NCI-H69 (cell line): ENCODE measurements at places on chromosomes 7 and 10.

DNA sequence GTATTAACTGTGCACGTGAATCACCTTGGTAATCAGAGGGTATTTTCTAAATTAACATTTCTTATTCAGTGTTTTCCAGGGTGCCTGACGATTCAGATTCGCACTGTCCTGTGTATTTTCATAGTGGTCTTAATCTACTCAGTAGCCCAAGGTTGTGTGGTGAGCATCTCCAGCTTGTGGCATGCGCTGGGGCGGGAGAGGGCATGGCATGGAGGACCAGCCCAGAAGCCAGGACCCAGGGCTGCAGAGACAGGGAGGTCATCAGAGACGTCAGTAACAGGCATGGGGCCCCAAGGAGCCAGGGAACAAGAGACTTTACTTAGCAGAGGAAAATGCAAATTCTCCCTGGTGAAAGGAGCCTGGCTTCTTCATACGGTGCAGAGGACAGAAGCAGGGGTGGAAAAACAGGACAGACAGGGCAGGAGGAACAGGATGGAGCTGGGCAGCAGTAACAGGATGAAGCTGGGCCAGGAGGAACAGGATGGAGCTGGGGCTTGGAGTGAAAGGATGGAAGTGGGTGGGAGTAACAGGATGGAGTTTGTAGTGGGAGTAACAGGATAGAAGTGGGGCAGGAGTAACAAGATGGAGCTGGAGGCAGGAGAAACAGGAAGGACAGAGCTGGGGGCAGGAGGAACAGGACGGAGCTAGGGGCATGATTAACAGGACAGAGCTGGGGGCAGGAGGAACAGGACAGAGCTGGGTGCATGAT is 110.9 kb downstream of the ADCY1 start:
- DNase-seq: no peak

- no peak for DNase-seq
Observed at GRCh38 chr7:71824006-71824760, 588.0 kb downstream of the CALN1 start.

- DNase-seq: no peak
Observed at GRCh38 chr10:12408472-12408871, 59.1 kb downstream of the CAMK1D start.

- no peak for DNase-seq
Observed at GRCh38 chr7:157576415-157576814, 239.6 kb downstream of the DNAJB6 start.

DNA sequence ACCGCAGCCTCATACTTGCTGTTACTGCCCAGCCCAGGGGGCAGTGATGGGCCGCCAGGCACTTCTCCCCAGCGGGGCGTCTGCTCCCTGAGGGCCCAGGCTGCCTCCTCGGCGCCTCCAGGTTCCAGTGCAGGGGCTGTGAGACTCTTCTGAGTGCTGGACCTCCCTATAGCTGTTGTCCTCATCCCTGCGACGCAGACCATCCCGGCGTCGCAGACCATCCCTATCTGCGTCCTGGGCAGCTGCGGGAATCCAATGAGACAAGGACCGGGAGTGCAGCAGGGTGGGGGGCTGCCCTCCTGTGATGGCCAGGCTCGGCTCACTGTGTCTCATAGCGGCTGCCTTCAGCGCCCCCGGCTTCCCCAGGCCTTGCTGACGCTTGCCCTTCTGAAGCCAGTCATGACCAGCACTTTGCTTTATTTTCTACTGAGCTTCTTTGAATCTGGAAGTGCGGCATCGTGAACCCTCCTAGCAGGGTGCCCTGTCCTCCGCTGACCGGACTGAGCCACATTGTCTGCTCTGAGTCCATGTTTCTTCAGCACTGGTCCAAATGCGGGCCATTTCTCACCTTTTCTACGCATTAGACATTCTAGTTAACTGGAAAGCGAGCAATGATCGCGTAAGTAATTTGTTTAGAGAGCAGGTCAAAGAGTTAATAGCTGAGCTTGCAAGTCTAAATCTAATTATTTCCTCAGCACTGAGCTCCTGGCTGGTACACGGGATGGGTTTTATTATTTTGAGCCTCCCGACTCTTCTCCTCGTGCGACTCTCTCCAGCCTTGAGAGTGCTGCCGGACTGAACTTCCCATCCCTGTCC is 339.5 kb downstream of the WDR37 start:
- no peak for DNase-seq

- DNase-seq: no peak
Observed at GRCh38 chr10:131123496-131123895, 188.0 kb downstream of the TCERG1L start.

DNA sequence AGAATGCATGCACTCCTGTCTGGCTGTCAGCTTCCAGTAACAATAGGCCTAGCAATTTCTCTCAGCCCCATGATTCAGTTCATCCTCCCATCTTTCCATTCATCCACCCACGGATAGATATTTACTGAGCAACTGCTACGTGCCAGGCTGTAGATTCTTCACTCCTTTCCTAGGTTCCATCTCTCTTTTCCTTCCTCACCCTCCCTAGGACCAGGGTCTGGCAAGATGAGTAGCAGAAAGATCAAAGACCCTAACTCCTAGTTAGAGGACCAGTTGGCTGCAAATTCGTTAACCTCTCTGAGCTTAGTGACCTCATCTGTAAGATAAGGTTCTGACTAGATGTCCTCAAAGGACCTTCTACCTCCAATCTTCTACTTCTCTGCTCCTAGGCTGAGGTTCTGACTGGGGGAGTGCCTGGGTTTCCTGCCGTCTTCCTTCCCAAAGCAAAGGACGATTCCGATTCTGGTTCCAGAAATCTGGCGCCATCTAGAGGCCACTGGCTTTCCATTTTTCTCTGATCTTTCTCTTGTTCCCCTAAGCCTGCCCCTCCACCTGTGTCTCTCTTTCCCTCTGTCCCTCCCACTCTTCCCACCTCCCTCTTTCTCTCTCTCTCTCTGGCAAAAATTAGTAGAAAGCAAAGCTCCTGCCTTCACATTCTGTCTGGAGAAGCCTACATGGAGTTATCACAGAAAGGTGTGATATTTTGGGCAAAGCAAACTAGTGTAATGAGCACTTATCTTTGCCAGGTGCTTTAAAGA is 26.2 kb downstream of the TBATA start:
- DNase-seq: peak; percentile 76

DNA sequence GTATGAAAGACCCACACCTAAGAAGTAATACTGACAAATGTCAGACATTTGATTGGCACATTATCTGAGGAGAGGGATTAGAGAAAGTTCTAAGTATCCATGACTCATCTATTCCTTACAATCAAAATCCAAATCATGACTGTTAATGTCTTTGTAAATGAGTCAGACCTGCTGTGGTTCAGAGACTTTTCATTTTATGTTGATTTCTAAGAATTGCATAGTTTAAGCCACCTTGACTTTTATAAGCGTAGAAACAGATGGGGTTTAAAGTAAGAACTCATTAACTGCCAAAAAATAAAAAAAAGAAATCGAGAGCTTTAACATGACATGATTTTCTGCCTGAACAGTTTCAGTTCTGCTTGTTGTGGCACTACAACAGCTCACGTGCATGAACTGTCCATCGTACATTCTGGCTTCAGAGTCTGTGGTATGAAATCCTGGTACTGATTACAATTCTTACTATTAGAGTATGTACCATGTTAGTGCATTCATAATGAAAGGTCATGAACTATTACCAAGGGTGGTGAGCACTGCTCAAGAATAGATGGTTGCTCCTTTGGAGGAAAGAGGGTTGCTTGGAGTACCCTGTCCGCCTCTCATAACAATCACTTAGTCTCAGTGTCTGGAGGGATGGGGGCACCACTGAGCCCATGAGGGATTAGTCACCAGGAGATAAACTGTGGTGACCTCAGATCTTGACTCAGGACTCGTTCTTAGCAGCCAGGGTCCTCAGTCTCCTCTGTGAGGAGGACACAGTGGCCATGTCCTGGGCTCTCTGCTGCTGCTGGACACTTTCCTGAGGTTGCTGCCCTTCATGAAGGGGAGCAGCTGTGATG is 42.2 kb downstream of the ACSM6 start:
- DNase-seq: no peak

- no peak for DNase-seq
Observed at GRCh38 chr7:105805447-105806019, 70.9 kb downstream of the ATXN7L1 start.

GRCh38 chr10:43671659-43672531 is 23.2 kb upstream of the ZNF32 start:
- peak; percentile 41 for DNase-seq

GRCh38 chr7:10874666-10875065 is 99.0 kb upstream of the PHF14 start:
- no peak for DNase-seq

DNA sequence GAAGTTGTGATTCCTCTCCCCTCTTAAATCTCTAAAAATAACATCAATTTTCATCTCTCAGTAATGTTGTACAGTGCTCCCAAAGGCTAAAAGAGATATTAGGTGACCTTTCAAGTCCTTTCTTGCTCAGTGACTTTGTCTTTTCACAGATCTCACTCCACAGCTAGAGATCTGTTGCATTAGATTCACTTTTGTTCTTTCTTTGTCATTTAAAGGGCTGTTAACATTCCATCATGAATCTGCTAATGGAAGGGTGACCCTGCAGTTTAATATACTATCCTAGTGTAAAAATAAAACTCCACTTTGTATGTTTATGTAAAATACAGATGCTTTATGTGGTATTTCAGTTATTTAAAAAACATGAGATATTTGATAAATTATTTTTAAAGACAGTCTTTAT is 30.5 kb downstream of the GNAI1 start:
- no peak for DNase-seq

- peak; percentile 81 for DNase-seq
Observed at GRCh38 chr7:21029006-21029405, 242.3 kb upstream of the SP8 start.

GRCh38 chr10:35152992-35153391 is 26.3 kb downstream of the CREM start:
- no peak for DNase-seq

GRCh38 chr10:16732376-16732775 is 84.8 kb downstream of the RSU1 start:
- DNase-seq: no peak

DNA sequence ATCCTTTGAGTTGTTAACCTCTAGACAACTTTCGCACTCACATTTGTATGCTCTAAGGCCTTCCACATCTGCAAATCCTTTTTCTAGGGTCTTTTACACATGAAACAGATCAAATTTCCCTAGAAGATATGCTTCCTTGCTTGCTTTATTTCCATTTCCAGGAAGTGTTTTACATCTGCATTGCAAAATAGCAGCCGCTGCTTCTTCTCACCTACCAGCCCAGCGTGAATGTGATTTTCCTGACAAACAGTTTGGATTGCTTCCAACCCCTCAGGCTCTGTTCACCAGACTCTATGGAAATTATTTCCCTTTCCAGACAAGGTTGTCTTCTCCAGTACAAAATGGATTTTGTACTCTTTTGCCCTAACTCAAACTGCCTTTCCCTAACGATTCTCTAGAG is 50.9 kb upstream of the PAPSS2 start:
- peak; percentile 89 for DNase-seq

GRCh38 chr7:96330193-96330592 is 8.3 kb upstream of the SLC25A13 start:
- peak; percentile 89 for DNase-seq

- peak; percentile 65 for DNase-seq
Observed at GRCh38 chr10:77390481-77390891, 247.1 kb downstream of the KCNMA1 start.

GRCh38 chr10:93259126-93259525 is 185.4 kb downstream of the CYP26A1 start:
- DNase-seq: no peak

- no peak for DNase-seq
Observed at GRCh38 chr10:87578842-87579401, 74.2 kb downstream of the MINPP1 start.

GRCh38 chr10:34413214-34413613 is 401.9 kb downstream of the PARD3 start:
- DNase-seq: no peak

GRCh38 chr10:50375051-50375452 is 123.7 kb upstream of the ASAH2 start:
- no peak for DNase-seq

- no peak for DNase-seq
Observed at GRCh38 chr10:34941471-34942357, 126.6 kb upstream of the PARD3 start.

GRCh38 chr7:127532151-127532550 is 53.2 kb downstream of the GCC1 start:
- DNase-seq: no peak

DNA sequence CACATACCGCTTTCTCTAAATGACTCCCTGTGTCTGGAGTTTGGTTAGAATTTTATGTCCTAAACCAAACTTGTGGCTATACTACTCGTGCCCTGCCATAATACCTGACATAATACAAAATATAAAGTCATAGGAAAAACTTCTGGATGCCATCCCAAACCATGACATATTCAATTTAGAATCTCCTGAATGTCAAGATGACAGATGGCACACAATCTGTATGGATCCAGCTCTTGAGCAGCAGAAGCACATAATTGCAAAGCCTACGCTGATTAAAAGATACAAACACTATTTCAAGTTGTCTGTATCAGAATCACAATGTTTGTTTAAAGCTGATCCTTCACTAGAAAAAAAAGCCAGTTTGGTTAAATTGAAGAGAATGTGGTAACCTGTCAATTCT is 22.4 kb upstream of the CDC14C start:
- no peak for DNase-seq

- DNase-seq: peak; percentile 9
Observed at GRCh38 chr7:99975782-99976521, at the start of gene AZGP1. Gene AZGP1 (minus strand): TSS chr7:99976031. CDS start chr7:99976020, 11 bp downstream.

DNA sequence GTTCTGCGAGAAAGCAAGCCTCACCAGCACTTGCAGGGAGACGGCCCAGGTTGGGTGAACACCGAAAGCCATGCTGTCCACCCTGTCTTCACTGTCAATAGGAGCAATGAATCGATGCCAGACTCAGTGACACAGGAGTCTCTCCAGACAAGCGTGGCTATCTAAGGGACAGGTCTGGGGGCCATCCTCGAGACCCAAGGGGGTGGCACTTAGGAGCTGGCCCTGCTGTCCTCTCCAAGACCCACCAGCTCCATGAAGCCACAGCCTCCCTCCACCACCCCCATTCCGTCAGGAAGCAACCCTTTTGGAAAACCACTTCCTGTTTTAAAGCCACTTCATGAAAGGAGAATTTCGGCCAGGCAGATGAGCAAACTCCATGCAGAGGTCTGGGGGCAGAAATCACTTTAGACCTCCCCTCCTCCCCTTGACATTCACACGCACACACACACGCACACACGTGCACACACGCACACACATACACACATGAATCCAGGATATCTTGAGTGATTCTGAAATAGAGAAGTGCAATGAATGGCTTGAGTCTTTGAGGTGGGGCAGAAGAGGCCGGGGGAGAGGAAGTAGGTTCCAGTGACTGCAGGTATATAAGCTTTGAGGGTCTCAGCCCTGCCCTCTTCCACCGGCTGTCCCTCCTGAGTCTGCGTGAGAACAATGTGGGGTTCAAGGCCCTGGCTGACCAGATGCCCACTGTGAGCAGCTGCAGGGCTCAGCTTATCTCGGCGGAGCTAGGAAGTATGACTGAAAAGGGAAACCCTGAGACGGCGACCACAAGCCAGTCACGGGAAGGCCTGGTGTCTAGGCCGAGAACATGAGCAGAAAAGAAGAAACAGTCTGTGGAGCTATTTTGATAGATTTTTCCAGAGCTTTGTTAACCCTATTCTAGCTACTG is 25.0 kb downstream of the RGS10 start:
- no peak for DNase-seq
